Amniotic stem cell (primary cell): ENCODE measurements at places on chromosomes 2 and 18.

DNA sequence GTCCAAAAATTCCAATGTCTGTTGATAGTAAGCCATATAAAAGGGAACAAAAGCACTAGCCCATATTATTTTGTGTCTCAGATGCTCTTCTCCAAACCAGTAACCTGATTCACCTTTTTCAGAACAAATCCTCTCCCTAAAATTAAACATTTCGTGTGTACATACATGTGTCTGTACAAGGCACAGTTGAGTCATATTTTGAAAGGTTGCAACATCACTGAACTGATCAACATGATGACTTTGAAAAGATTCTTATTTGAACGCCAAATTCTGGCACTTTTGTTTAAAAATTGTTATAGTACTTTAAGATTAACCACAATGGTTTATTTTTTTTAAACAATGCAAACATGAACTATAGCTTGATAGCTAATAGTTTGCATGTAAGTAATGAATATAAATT lies 102.5 kb downstream of the RIT2 start:
- no peak for DNase-seq

GRCh38 chr2:224217962-224218347 lies 178.9 kb upstream of the SERPINE2 start:
- DNase-seq, result no peak

DNA sequence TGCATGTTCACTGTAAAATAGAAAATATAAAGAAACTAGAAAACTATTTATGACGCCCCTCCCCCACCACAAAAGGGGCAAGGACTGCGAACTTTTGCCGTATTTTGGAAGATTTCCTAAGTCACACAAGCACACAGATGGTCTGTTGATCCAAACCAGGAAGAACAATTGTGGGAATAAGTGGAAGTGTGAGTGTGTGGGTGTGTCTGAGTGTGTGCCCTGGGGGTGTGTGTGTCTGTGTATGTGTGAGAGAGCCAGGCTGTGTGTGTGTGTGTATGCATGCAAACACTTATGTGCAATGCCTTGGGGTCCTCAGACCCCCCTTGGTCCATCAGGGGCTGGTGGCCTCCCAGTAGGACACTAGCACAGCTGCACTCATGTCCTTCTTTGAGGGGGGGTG lies 43.1 kb downstream of the HPCAL1 start:
- DNase-seq, result no peak

GRCh38 chr2:218736531-218736930 lies 25.9 kb downstream of the TTLL4 start:
- DNase-seq, result no peak

DNA sequence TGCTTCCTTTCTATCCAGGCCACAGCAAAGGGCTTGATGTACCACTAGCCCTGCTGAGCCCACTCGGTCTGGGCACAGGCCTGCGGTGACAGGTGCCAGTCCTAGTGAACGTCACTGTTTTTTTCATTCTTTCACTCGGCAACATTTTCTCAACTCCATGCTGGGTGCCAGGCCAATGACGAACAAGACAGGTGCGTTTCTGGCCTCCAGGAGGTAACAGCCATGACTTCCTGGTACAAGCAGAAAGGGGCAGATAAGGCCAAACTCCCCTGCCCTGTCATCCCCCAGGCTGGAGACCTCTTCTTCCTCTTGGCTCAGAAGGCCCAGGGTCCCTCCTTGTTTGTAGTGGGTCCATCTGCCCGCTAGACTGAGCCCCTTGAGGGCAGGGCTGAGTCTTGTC lies 55.7 kb upstream of the OTOF start:
- no peak for DNase-seq
